Mesothelial cell of epicardium (in vitro differentiated cells): ENCODE measurements at places on chromosomes 6 and 20.

DNA sequence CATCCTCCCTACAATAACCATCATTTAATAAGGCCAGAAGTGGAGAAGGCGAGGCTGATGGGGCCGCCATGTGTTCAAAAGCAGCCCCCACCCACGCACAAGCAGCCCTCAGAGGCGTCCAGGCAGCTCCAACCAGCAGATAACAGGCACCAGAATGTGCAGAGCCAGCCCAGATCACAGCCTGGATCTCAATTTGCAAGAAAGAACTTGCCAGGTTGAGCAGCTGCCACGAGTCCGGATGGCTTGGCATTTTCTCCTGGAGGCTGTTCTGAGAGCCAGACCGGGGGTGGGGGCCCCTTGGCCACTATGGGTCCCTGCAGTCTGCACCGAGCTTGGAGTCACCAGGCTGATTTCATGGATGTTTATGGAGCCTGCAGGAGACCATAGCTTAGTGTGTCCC, 338.1 kb downstream of the PREX1 start:
- no peak for DNase-seq

GRCh38 chr20:34876406-34877282, at the start of gene ACSS2:
ACSS2 (plus strand) TSS chr20:34876612; CDS start chr20:34876646, 34 bp downstream.
- DNase-seq: peak; percentile 97

DNA sequence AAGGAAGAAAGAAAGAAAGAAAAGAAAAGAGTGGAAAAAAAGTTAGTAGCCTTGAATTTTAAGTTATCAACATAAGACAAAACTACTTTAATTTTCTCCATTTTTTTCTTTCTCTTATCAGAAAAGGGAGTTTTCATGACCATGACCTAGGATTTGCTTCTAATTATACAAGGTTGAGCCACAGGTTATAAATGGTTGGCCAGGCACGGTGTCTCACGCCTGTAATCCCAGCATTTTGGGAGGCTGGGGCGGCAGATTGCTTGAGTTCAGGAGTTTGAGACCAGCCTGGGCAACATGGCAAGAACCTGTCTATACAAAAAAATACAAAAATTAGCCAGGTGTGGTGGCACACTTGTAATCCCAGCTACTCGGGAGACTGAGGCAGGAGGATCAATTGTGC, 7.8 kb upstream of the MTRES1 start:
- no peak for DNase-seq

GRCh38 chr20:58941471-58941870, 39.6 kb upstream of the NELFCD start:
- DNase-seq: no peak

DNA sequence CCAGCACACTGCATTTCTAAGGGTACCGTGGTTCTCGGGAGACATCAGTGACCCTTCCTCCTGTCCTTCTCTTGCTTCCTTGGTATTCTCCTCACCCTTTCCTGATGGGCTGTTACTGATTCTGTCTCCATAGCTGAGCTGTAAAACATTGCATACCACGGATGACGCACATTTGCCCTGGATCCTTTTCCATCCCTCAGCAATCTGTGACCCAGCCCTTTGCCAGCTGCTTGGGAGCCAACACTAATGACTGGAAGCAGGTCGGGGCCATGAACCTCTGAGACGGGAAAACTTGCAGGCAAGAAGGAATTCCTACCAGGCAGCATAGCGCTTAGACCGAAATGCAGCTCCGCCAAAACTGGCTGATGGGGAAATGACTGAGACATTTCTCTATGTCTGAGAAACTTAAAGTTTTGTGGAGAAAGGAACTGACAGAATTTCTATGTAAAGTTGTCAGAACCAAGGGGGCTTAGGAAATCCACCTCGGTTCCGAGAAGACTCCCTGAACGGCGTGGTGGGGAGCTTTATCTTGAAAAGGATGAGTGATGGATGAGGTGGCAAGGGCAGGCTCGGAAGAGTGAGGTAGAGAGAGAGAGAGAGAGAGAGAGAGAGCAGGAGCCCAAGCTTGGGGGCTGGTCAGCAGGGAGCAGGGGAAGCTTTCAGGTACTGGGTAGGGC, 19.2 kb downstream of the TUBB2B start:
- no peak for DNase-seq

DNA sequence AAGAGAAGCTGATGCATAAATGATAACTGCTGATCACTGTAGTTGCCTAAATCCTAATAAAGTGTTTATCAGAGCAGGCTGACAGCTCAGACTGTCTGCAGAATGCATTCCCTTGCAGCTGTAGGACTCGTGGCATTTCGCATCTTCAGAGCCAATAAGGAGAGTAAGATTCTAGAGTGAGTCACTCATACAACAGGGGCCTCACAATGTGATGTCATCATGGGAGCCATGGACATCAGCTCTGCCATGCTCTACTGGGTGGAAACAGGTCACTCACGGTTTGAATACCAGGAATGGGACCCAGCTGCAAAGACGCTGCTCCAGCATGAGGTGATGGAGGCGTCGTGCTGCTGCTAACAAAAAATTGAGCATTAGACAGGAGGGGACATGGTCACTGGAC, 7.4 kb downstream of the FAM209B start:
- DNase-seq: no peak

DNA sequence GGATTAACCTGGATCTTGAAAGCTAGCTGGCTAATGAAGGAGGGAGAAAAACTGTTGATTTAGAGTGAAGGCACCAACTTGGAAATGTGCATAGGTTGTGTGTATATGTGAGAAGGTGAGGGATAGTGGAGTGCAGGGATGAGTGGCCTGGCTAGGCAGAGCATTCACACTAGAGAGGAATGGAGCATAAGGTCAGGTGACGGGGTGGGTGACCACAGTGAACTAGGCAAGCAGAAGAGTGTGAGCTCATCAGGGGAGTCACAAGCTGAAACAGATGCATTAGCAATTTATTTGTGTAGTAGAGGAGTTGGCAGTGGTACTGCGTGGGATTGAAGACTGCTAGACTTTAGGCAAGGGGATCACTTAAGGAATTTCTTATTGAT, 10.5 kb downstream of the ANKRD66 start:
- DNase-seq: no peak

GRCh38 chr20:45835825-45836224, 2.2 kb downstream of the SNX21 start:
- DNase-seq: no peak

GRCh38 chr20:58699623-58700107, 7.1 kb downstream of the NPEPL1 start:
- no peak for DNase-seq

DNA sequence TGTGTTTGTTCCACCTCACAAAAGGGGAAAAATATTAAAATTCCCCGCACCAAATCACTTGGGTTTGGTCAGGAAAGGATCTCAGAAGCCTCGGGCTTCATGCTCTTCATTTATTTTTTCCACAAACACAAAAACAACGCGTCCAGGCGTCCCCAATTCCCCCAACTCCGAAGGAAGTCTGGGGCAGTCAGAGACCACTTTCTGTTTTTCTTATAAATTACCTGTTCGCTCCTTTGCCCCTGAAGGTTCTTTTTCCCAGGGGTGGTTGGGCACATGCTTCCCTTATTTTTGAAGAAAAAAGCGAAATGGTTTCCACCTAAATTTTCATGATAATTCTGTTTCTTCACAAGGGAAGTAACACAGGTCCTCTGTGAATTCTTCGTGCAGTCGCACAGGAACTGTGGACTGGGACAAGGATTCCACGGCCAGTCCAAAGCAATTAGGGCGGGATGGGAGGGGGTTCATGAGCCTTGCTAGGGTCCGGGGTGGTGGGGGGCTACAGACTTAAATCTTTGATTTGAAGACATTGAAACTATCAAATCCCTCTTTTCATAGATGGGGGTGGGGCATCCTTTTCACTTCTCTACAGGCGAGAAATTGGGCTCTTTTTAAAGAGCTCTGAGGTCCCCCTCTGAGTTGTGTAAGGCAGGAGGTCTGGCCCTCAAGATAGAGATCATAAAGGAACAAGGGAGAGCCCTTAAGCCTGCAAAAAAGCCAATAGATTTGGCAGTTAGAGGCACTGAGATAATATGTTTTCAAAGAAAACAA, 30.5 kb upstream of the HFE start:
- no peak for DNase-seq

DNA sequence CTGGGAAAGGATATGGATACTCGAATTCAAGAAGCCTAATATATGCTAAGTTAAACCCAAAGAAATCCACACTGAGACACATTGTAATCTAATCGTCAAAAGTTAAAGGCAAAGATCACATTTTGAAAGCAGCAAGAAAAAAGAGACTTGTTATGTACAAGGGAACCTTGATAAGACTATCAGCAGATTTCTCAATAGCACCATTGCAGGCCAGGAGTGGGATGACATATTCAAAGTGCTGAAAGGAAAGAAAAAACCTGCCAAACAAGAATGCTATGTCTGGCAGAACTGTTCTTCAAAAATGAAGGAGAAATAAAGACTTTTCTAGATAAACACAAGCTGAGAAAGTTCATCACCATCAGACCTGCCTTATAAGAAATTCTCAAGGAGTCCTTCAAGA, 75.2 kb downstream of the COL21A1 start:
- DNase-seq: no peak

- no peak for DNase-seq
These were observed 43.9 kb downstream of the SCML4 start for GRCh38 chr6:107780226-107780625.

DNA sequence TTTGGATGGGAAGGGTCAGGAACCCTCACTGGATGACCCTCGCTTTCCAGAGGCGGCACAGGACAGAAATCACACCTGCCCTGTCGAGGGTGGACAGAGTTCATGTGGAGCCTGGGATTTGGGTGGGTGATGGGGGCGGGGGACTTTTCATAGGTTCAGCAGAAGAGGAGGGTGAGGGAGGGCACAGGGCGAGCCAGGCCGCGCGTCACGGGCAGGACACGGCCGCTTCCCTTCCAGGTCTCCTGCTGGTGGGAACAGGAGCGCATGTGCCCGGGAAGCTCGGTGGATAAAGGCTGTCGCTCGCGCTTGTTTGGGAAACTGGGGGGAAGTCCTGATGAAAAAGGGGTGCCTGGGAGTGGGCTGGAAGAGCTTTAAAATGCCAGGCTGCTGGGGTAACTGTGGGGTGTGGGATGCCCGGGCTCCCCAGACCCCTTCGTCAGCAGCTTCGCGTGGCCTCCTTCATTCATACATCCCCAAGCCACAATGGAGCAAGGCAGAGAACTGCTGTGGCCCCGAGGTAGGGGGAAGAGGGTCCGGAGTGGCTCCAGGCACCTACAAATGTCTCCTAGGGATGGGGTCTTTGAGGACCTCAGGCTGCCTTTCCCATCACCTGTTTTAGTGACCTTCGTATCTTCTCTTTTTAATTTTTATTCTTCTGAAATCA, 102.2 kb downstream of the DACT2 start:
- no peak for DNase-seq

- DNase-seq: no peak
These were observed 80.9 kb upstream of the TOX2 start for GRCh38 chr20:43833511-43834395.

- no peak for DNase-seq
These were observed 801 bp upstream of the KIFC1 start for GRCh38 chr6:33390767-33391277.

- DNase-seq: no peak
These were observed 467.1 kb upstream of the HSF2 start for GRCh38 chr6:121932076-121932991.

DNA sequence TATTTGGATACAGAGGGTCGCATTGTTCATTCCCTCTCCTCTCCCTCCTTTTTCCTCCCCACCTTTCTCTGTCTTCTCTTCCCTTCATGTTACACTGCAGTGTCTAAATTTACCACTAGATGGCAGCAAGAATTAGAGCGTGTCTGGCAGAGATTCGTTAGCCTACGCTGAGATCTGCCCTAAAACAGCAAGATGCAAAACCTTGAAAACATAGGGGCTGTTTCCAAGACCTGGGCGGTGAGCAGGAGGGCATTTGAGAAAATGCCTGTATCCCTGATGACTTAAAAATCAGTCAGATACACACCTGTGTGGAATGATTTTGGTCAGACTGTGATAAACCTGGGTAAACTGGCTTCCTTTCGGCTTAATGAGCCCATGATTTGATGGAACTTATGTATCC, 101.5 kb upstream of the ISM1 start:
- peak; percentile 44 for DNase-seq

DNA sequence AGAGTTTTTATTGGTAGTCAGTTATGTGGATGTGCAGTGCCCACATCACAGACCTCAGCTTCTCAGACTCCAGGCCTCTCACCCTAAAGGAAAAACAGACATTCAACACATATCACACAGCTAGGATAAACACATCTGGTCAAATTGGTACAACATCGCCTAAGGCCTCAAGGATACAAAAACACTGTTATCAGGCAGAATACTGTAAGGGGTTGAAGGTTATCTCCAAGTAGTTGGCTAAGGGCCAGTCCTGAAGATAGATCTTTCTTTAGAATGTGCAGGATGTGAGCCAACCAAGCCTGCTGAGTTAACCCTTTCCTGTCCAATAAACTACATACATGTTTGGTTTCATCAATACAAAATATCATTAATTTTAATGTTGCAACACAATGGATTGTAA, 308.4 kb upstream of the GJE1 start:
- no peak for DNase-seq

DNA sequence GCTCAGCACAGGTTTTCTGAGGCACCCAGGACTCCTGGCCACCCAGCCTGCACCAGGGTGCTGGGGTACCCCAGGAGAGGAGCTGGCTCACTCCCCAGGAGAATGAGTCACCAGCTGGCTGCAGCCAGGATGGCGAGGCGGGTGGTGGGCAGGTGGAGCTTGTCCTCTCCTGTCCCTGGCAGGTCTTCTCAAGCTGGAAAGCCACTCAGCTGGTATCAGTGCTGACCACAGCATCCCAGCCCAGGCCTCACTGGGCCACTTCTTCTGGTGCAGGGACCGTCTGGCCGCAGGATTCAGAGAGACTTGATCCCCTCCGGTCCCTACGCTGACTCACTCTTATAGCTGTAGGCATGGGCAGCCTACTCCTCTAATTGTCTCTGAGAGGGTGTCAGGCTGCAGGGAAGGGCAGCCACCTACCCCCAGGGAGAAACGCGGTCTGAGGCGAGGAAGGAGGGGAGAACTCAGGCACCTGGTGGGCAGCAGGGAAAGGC, 22.2 kb downstream of the TFEB start:
- no peak for DNase-seq

DNA sequence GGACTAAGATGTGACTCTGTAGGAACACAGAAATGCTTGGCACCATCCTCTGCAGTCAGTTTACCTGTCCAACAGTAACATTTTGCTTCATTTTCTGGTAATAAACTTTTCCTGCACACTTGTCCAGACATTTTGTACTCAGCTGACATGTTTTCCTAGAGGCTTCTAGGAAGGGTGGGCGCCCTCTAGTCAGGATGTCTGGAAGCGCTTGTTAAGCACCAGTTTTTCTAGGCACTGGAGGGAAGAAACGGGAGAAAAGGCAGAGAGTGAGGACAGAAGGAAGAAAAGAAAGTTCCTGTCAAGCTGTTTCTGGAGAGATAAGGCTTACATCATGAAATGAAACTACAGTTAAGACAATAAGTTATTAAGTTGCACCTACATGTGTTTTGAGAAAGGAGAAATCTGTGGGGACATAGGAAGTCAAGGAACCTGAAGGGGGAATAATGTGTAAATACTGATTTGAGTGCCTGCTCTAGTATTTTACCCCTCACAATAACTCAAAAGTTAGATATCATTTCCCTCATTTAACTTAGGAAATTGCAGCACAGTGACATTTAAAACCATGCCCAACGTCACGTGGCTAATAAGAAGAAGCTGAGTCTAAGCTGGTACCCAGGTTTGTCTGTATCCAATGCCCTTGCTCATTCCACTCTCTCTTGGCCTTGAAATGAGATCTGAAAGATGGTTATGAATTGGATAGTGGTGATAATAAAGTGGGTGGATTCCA, 42.7 kb upstream of the TNFRSF21 start:
- no peak for DNase-seq
